Jurkat, Clone E6-1 (cell line): ENCODE measurements at places on chromosomes 4 and X.

DNA sequence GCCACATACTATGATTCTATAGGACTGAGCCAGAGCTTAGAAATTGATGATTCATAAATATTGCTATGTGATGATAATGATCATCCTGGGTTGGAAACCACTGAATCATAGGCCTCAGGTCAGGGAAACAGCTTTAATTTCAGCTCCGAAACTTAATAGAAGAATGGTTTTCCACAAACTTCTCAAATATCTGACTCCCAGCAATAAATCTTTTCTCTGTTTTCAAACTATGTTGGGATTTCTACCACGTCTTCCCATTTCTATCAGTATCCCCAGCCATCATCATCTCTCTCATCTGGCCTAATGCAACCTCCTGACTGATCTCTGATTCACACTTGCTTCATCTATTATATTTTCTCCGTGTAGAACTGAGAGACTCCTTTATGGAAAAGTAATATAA lies 521.8 kb upstream of the AGA start:
- no peak for DNase-seq

DNA sequence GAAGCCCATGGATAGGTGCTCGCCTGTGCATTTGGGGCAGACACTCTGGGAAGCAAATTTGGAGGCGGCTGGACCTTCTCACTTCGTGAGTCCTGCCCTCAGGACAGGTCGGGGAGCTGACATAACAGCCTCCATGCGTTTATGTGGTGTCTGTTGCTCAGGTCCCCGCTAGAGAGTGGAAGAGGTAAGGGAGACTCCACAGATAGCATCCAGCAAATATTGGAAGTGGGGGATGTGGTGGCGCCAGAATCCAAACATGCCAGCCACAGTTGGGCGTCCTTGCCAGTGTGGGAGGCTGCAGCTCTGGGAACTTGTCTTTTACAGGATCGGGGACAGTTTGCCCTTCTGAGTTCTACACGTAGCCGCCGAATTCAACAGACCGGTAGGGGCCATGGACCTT lies 47.8 kb downstream of the ZNF182 start:
- DNase-seq = no peak

- no peak for DNase-seq
Observed at GRCh38 chrX:3449287-3449686, 102.8 kb upstream of the MXRA5 start.

DNA sequence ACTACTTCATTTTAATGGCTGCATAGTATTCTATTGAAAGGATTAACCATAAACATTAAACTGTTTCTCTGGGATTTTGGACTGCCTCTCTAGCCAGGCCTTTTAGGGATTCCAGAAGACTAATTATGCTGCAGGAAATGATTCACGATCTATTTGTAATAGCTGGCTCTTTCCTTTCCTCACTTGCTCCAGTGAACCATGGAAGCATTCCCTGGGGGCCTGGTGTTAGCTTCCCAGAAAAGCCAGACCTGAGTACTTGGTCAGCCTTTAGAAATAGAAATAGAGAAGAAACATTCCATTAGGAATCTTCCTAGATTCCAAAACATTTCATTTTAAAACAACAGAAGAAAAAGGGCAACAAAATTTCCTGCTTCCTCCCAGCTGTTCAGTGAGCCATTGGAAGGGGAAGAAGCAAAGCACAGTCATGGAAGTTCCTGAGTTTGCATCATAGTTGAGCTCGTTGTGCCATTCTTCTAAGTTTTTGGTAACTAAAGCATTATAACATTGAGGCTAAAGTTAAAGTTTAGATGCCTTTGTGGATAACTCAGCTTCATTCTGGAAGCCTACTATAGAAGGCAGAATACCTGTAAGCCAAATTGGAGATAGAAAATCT lies 83.5 kb downstream of the NPNT start:
- no peak for DNase-seq

DNA sequence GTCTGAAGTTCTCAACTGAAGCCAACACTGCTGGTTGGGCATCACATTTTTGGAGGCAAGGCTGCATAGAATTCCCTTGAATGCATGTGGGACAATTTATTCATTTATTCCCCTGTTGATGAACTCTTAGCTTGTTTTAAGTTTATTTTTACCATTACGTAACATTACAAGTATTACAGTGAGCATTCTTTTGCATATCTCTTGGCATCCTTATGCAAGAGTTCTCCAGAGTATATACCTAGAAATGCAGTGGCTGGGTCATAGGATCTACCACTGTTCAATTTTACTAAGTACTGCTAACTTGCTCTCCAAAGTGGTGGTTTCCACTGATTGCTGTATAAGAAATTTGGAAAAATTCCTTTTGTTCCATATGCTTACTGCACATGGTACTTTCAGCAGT lies 66.5 kb downstream of the UCHL1 start:
- DNase-seq = no peak

GRCh38 chr4:3834663-3835521 lies 68.7 kb downstream of the ADRA2C start:
- DNase-seq = no peak

GRCh38 chr4:75736862-75737261 lies 12.5 kb downstream of the USO1 start:
- DNase-seq = no peak
